ENCODE measurements at places on chromosomes 11 and 22.

- DNase-seq, result no peak
These were observed 1.7 kb downstream of the ESRRA start for GRCh38 chr11:64306876-64307622.

DNA sequence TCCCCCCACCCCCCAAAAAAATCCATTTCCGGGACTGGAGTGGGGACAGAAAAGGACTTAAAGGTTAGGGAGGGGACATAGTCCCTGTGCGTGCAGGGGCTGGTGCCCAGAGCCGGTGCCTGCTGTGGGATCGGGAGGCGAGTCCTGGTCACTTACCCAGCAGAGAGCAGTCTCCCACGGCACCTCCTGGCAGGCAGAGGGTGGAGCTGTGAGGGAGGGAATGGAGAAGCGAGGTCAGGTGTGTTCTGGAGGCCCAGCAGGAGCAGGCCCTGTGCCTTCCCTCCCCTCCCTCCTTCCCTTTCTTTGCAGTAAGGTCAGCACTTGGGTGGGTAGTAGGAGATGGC is 28.4 kb downstream of the SHANK3 start:
- DNase-seq, result no peak

GRCh38 chr11:123307276-123307675 is 112.2 kb upstream of the CLMP start:
- no peak for DNase-seq

DNA sequence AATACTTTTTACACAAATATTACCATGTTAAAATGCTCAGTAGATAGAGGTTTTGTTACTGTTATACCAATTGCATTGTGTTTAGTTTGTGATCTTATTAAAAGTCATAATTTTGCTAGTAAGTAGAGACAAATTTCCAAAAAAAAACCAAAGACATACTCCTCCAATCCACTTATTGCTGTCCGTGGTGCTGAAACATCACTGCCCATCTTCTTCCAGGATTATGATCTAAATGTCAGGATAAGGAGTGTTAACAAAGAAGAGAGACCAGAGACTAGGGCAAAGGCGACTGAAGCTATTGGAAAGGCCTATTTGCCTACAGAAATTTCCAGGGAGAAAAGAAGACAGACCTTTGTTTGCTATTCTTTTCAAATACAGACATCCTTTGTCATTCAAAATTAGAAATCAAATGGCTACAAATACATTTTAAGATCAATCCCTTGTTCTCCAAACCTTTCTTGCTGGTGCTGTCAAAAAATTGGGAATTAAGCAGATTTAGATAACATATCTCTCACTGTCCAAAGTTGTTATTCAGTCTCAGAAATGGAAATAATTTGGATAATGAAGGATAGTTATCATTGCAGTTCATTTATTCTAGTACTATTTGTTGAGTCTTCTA is 199.7 kb downstream of the C11orf91 start:
- peak; percentile 30 for DNase-seq

DNA sequence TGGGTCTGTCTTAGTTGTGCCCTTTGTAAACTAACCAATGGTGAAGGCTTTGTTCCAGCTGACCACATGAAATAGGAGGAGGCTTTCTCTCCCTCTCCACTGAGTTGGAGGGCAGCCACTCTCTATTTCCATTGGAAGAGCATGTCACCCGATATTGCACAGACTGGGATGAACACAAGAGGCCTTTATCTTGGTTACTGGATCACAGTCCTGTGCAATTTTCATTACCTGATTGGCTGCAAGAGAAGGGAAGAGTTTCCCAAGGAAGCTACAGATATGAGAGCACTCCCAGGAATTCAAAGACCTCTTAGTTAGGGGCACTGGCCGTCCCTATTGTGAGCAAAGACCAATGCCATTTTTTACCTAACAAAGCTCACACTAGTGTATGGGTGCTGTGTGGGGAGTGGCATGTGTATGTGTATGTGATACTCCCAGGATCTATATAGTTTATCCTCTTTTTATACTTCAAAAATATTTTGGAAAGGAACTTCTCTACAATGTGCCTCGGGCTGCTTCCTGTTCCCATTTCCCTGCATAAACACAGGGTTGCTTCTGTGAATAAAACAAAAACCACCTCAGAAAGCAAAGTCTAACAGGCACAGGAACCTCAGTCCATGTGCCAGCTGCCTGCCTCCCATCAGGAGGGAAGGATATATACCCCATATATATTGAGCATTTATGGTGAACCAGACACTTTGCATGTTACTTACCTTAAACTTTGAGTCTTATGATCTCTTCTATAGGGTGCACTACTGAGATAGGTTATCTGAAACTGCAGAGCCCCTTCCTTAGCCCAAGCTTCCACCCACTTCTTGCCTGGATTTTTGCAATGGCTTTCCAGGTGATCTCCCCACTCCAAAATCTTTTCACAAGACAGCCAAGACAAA is 126.5 kb downstream of the RASSF10 start:
- peak; percentile 99 for DNase-seq

DNA sequence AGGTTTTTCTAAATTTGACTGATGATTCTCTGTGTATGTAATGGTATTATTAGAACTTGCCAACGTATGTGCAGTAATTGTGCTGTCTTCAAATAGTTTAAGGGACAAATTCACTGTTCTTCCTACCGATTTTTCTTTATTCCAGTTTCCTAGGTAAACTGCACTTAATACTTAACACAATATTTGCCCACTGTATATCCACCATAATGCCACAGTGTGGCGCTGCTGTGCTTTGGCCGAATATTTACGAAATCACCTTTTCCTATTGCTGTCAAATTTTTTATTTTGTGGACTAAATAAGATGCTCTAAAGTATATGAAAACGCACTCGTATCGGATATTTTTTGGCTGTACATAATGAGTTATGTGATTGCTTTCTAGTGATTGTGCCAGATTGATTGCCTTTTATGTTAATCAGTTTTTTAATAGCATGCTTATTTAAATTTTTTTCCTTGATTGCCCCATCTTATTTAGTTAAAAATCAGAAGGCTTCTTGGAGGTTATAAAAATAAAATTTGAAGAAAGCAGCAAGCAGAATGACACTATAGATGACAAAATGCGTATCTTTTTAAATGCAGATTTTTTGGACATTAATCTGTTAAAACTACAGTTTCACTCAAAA is 10.5 kb downstream of the AASDHPPT start:
- peak; percentile 35 for DNase-seq

- DNase-seq, result no peak
These were observed 64.7 kb downstream of the ADAMTS15 start for GRCh38 chr11:130513132-130513531.

DNA sequence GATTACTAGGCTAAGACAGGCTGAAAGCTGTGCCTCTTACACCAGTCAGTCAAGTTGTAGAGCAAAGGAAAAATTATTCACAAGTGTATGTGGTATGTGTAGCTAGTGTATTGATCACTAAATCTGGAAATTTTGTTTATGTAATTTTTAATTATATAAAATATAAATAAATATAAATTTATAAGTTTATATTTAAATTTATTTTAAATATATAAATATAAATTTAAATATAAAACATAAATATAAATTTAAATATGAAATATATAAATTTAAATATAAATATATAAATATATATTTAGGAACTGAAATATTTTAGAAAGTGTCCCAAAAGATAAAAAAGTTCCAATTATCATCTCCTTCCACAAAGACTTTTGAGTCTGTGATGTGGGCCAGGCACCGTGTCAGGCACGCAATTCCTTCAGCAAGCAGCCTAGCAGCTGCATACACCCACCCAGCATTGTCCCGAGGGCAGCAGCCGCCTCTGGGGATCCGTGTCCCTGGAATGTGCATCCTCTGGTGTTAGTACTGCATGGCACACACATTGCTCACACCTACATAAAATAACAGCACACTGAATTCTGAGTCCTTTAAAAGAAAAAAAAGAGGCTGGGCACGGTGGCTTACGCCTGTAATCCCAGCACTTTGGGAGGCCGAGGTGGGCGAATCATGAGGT is 1098.0 kb downstream of the BRD1 start:
- DNase-seq, result no peak

- no peak for DNase-seq
These were observed 538.1 kb upstream of the API5 start for GRCh38 chr11:42773729-42774128.

Measured in SW480 (cell line).